ENCODE measurements at places on chromosomes 4 and X.

DNA sequence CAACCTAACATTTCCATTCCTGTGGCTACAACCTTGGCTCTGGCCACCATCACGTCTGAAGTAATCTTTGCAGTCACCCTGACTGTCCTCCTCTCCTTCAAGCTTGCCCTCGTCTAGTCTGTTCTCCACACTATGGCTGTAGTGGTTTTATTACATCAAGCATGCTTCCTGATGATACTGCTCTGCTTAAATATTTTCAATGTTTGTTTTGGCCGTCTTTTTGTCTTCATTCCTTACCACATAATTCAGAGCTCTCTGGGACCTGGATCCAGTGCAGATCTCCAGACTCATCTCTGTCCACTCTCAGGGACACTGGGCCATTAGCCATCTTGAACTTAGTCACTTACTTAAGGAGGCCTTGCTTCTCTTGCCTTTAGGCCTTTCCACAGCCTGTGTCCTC is 27.7 kb upstream of the FREM3 start:
- peak; percentile 9 for DNase-seq

DNA sequence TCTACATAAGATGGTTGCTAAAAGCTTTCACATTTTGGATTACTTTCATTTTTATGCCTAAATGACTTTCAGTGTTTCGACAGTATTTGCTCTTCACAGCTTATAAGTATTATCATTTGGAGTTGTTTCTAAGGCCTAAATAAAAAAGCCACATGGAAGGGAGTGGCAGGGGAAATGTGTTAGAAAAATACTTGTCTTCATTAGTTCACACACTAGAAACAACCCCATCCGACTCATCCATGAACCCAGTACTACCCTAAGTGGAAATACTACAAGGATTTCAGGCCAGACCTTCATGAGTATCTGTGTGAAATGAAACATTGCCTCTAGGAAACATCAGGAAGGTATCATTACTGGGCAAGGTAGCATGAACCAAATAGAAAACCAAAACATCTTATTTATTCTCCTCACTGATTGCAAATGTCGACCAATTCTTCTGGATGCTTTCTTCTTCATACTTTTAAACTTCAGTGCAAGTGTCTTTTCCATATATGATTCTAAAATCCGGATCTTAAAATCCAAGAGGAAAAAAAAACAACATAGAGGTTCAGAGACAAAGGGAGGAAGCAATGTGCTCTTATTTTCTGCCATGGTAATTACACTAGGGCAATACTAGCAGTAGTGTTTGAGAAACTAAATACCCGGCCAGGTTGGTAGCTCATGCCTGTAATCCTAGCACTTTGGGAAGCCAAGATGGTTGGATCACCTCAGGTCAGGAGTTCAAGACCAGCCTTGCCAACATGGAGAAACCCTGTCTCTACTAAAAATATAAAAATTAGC is 349.4 kb downstream of the ARHGAP24 start:
- no peak for DNase-seq

DNA sequence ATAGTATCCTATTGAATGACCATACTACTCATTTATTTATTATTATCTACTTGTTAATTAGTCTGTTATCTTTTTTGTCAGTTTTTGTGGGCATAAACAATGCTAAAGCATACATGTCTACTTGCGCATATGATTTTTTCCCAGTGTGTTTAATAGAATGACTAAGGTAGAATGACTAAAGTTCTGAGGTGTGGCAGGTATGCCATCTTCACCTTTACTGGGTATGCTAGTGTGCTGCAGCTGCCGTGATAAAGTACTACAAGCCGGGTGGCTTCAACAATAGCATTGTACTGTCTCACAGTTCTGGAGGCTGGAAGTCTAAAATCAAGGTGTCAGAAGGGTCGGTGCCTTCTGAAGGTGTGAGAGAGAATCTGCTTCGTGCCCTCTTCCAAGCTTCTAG is 19.2 kb downstream of the CD38 start:
- no peak for DNase-seq

DNA sequence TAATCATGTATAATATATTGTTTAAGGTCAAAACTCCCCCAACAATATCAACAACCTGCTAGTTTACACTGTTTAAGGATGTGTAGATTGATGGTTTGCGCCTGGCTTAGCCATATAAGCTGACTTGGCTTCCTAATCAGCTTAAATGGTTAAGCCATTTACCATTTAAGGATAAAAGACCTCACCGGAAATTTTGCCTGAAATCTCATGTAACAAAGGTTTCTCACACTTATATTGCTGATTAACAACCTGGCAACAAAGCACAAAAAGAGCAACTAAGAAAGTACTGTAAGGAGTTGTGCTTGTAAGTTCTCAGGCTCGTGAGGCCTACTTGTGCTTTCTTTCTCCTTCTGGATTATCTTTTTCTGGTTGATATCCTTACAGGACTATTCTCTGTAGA is 485.2 kb downstream of the GABRG1 start:
- DNase-seq, result no peak

DNA sequence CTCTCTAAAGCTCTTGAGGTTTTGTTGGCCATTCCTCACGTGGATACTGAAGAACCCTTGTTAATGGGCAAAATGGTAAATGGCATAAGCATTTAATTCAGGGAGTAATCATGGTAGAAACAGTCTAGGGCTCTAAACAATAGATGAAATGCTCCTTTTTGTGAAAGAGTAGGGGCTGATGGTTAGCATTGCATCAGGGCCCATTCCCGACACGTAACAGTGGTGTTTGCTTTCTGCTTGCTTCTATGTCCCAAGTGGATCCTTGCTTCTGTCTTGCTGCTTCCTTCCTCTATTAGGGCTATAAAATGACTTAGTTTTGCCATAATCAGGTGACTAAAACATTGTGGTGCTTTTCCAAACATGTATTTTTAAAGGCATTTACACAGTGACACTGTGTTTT is 230.9 kb upstream of the AFF2 start:
- DNase-seq, result no peak

DNA sequence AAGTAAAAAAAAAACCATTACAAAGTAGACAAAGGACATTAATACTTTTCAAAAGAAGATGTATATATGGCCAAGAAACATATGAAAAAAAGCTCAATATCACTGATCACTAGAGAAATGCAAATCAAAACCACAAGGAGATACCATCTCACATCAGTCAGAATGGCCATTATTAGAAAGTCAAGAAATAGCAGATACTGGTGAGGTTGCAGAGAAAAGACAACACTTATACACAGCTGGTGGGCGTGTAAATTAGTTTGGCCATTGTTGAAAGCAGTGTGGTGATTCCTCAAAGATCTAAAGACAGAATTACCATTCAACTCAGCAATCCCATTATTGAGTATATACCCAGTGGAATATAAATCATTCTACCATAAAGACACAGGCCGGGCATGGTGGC is 39.3 kb downstream of the TASL start:
- DNase-seq, result no peak

- DNase-seq, result no peak
These were observed 37.8 kb downstream of the CLCN3 start for GRCh38 chr4:169658196-169658595.

Measured in AG04449 (cell line).